ENCODE measurements at places on chromosomes 11 and 22.
A peak's percentile ranks its signal among the peaks of the same experiment; 100 is the strongest.

DNA sequence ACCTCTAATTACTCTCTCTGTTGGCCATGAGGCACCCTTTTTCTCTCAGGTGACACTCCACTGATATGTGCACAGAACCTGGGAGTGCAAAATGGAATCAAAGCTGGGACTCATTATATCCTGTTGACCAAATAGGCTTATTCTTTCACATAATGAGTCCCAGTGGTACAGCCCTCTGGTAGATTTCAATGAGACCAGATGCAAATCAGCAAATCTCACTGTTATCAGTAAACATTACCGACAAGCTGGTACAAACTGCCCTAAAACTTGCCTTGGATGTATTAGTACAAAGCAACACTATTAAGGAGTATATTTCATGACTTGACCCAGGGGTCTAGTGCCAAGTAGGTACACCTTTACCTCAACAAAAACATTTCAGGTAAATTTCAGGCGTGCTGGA lies 128.3 kb downstream of the DDX10 start:
- peak; percentile 75 for DNase-seq

- DNase-seq, result no peak
Measured at GRCh38 chr11:66728693-66729385, at the start of gene SPTBN2. Gene SPTBN2 (minus strand): TSS chr11:66729216. CDS start chr11:66721240, 7,976 bp downstream.

DNA sequence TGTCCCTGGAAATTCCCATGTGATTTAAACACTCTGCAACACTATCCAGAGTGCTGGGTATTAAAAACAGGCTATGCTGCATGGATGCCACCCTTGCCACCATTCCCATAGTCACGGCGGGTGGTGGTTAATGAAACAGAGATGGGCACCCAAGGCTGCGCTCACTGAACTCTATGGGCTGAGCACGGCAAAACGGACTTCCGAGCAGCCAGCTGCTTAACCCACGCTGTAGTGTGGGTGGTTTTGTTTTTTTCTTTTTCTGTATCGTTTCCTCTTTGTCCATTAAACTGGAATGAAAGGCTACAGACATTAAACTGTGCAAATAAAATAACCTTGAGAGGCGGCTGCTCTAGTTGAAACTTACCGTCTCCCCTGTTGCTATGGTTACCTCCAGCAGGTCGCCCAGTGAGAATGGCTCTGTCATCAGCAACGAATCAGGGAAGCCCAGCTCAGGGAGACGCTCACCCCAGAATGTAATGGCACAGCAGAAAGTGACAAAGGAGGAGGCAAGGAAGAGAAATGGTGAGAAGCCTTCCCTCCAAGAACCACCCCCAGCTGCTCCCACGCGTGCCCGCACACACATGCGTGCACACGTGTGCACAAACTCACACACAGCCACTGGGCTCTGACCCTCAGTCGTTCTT lies 102.1 kb downstream of the C11orf91 start:
- DNase-seq, result peak; percentile 61

DNA sequence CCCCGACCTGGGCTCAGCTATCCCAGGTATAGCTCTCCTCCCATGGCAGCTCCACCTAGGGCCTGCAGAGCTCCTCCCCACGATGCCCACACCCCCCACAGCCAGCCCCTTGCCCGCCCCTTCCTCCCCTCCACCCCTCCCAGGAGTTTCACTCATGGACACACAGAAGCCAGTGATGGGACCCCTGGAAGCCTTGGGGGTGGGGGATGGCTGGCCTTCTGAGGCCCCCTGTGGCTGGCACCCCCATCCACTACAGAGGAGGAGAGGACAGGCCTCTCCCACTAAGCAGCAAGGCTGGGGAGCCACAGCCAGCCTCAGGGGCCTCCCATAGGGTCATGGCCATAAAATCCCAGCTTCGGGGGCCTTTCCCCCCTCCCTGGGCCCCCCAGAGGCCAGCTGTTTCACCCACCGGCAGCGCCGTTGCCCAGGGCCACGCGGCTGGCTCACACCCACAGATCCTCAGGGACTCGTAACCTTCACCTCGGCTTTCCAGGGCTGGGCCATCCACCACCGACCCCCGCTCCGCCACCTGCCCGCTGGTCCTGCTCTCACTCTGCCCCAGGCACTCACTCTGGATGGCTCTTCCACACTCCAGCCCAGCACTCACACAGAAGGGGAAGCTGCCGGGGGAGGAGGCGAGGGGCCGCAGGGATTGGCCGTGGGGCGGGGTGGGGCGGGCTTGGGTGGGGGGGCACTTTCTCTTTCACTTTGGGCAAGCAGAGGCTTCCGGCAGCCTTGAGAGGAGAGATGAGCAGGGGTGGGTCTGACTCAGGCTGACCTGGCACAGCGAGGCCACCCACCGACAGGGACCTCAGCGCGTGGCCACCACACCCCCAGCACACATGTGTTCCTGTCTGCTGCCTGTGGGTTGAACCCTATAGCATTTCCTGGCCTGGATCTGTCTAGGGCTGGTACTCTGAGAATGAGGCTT lies 2.2 kb downstream of the SLC25A22 start:
- peak; percentile 91 for DNase-seq

DNA sequence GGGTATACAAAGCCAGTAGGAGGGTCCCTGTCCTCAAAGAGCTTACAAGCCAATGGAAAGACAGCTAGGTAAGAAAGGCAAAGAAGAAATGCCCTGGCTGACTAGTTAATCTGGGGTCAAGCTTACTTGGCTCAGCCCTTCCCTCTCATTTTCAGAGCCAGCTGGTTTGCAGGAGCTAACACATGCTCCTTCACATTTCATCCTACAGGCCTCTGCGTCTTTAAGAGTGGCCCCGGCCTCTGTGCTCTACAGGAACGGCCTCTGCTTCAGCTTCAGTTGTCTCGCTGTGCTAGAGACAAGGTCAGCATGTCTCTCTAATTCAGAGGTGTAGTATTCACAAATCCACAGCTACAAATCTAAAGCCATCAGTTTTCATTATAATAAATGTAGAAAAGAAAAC lies 15.2 kb downstream of the ALKBH8 start:
- no peak for DNase-seq

DNA sequence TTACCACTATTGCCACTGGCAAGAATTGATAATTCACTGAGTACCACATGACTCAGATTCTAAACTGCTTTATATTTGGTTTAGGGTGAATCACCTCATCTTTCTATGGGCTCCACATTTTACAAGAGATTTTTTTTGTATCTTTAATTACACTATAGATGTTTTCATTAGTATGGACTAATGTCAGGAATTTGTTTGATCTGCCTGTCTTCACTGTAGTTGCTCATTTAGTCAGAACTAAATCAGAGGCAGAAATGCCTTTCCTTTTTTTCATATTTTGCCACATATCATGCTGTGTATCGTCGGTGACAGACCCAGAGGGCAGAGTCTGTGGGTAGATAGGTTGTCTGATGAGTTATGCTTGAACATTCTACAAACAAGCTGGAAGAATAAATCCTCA lies 524.1 kb downstream of the METTL15 start:
- DNase-seq, result no peak

GRCh38 chr11:88332851-88333250 lies 4.7 kb downstream of the CTSC start:
- DNase-seq, result no peak

DNA sequence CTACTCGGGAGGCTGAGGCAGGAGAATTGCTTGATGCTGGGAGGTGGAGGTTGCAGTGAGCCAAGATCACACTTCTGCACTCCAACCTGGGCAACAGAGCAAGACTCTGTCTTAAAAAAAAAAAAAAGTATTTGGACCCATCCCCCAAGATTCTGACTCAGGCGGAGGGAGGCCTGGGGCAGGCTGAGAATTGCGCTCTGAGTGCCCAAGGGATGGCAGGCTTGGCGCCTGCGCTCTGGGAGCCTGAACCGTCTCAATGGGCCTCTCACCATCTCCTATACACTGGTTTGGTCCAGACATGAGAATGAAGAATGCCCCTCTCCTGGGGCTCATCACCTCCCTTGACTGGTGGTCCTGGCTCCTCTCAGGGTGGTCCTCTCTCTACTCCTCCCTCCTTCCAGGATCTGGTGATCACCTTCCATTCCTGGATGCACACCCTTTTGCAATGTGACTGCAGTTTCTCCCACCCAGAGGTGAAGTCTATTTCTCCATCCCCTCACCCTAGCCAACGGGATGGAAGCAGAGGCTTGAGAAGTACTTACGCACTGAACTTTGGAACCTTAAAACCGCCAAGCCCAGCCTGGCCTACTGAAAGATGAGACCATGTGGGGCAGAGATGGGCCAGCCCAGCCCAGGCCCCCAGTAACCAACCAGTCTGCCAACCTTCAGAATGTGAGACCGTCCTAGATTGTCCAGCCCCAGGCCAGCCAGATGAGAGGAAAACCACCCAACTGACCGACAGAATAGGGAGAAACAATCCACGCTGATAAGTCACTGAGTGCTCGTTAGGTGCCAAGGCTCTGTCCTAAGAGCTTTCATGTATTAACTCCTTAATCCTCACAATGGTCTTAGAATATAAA lies 4.9 kb downstream of the POLR3H start:
- DNase-seq, result no peak

DNA sequence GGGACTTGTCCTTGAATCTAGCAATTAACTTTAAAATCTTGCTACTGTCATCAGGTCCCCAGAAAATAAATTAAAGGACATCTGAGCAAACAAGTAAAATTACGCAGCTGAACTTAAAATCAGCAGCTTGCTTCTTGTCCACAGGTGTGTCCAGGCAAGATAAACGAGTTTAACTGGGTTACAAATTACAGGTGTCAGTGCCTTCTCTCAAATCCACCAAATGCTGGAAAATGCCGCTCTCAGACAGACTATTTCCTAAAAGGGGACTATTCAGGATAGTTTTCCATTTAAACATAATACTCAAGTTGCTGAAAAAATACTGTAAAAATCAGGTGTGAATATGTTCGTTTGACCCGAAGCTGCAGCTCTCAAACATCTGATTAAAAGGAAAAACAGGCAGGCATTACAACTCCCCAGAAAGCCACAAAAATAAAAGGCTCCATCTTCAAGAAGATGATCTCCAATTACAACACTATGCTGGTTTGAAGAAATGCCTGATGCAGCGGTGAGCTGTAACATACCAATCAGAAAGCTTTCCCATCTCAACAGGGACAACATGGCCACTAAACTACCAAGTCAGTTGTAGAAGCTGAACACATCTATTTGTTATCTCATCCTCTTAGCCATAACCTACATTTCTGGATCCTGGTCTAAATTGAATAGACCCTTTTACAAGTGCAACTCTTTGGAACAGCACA lies 82.1 kb downstream of the CADM1 start:
- DNase-seq, result no peak

DNA sequence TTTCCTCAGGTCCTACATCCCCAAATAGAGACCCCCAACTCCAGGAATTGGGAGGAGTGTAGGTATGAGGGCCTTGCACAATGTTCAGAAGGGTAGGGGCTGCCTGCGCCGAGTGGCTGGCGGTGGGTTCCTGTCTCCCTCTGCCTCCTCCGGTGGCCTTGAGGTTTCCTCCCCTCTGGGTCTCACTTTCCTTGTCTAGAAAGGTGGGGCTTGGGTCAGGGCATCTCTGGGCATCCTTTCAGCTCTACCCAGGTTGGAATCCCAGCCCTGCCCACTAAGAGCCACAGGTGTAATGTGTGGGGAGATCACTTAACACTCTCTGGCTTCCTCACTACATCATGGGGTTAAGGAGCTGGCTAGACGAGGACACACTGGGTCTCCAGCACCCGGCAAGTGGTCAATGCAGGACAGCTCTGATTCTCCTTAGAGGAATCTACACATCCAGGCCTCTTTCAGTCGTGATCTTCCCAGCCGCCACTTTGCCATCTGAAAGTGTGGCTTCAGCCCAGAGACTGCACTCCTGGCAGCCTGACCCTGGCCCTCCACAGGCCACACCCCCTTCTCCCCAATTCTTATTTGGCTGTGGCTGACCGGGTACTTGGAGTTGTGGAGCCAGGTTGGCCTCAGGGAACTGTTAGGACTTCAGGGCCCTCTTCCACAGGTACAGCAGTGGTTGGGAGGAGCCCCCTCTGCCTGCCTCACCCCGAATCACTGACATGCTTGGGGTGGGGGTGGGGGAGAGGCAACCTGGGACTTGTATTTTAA lies 22.1 kb downstream of the PRDM11 start:
- DNase-seq, result no peak

DNA sequence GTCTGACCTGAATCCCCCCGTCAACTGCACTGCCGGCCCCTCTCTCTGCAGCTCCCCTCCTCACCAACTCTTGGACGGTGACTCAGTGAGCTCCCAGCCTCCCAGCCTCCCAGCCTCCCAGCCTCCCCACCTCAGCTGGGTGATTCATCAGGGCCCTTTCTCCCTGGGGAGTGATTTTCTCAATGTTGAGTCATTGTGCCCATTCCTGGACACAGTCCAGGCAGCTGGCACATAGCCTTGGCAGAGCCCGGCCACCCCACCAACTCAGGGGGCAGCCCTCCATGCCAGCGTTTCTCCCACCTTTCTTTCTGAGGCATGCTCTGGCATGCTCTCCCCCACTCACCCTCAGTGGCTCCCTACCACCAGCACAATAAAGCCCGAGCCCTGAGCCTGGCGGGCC lies 30.7 kb downstream of the PDE2A start:
- no peak for DNase-seq

DNA sequence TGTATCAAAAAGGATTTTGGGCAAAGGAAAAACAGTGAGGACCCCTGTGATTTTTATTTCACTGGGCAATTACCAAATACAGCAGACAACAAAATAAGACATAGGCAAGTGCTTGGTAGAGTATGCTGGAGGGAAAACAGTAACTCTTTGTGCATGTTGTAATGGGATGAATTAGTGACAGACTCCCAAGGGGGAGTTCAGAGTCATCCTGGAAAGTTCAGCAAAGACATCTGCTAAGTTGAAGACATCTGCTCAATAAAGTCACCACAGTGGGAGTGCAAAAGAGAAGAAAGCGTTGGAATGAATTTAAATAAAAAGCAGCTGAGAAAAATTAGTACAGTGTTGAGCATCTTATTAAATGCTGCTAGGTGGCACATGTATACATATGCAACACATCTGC lies 378.8 kb upstream of the ISX start:
- DNase-seq, result no peak

GRCh38 chr11:3161720-3162409 lies 3.2 kb downstream of the OSBPL5 start:
- DNase-seq, result no peak

GRCh38 chr11:78825591-78826020 lies 250.9 kb upstream of the NARS2 start:
- DNase-seq, result no peak

GRCh38 chr11:113596658-113597057 lies 109.5 kb downstream of the TMPRSS5 start:
- no peak for DNase-seq

- no peak for DNase-seq
Measured at GRCh38 chr11:64566915-64567891, 23.8 kb upstream of the SLC22A12 start.

DNA sequence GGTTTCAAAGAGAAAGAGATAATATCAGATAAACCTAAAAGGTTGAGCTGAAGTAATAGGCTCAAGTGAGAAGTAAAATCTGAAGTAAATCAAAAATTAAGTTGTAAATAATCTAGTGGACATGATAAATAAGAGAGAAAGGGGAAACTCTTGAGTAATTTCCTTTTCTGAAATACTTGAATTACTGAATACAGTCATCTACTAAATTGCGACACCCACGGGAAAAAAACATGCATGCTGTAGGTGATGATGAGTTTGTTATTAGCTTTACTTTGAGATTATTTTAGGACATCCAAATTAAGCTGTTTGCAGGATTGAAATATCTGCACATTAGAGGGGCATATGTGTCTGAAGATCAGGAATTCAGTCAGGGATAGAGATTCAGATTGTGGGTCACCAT lies 50.0 kb upstream of the CARD18 start:
- DNase-seq, result no peak

GRCh38 chr11:31531293-31531692 lies 21.7 kb downstream of the ELP4 start:
- DNase-seq, result no peak
